ENCODE measurements at places on chromosomes 7 and 10. TPM values are rescaled to one million over a fixed set of nuclear protein-coding genes. Genes with fewer than 3 reads are reported as not detected.
A peak's percentile ranks its signal among the peaks of the same experiment; 100 is the strongest.

Gene PNLIPRP2
- 0.78 TPM for total RNA-seq

Gene EPDR1
- 2.7 TPM for total RNA-seq

Gene GRID1
- 0.38 TPM for total RNA-seq

- no peak for DNase-seq
- no peaks in the 10 kb centered on the region for H3K36me3 ChIP-seq
- no peak overlapping the region for H3K27ac ChIP-seq
- peaks cover 54% of the 10 kb centered on the region for H3K27me3 ChIP-seq
Measured at GRCh38 chr10:15485684-15486316, 114.7 kb upstream of the FAM171A1 start.

GRCh38 chr7:45073786-45074527 is 14.8 kb downstream of the NACAD start:
- peaks cover 59% of the 10 kb centered on the region for H3K36me3 ChIP-seq
- no peak overlapping the region for H3K27ac ChIP-seq
- H3K4me1 ChIP-seq: no peaks in the 10 kb centered on the region
- no peaks in the 10 kb centered on the region for H3K27me3 ChIP-seq
- no peak for DNase-seq

DNA sequence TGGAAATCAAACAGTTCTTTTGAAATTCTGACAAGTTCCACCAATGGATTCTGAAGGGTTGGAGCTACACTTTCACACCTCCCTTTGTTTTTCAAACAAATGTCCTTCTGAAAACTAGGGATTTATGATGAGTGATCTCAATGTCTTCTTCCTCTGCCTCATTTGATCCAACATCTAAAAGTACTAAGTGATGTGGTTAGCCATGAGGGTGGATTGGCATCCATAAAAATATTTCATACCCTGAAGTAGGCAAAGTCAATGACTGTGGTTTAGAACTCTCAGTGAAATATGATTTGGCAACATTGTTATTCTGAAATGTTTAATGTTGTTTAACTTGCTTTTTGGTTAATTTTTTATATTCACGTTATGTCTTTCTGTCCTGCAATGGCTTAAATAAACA is 136.9 kb downstream of the MBL2 start:
- DNase-seq: no peak
- H3K4me1 ChIP-seq: no peaks in the 10 kb centered on the region
- no peak overlapping the region for H3K27ac ChIP-seq
- no peaks in the 10 kb centered on the region for H3K27me3 ChIP-seq
- H3K4me3 ChIP-seq: no peak overlapping the region

GRCh38 chr10:71138166-71138830 is 74.1 kb upstream of the UNC5B start:
- no peaks in the 10 kb centered on the region for H3K27me3 ChIP-seq
- H3K27ac ChIP-seq: no peak overlapping the region
- H3K36me3 ChIP-seq: no peaks in the 10 kb centered on the region
- peaks cover 9% of the 10 kb centered on the region for H3K4me1 ChIP-seq
- no peak overlapping the region for H3K4me3 ChIP-seq

DNA sequence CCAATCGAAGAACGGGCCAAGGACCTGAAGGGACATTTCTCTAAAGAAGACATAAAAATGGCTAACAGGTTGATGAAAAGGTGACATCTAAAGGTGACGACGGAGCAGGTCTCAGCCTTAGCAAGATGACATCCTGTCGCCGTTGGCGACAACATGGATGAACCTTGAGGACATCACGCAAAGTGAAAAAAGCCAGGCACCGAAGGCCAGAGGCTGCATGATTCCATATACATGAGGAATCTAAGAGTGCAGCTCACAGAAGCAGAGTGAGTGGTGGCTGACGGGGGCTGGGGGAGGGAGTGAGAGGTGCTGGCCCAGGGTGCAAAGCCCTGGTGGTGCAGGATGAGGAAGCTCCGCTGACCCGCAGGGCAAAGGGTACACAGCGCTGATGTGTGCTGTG is 34.1 kb upstream of the NKX6-2 start:
- no peaks in the 10 kb centered on the region for H3K27me3 ChIP-seq
- no peaks in the 10 kb centered on the region for H3K4me1 ChIP-seq
- no peaks in the 10 kb centered on the region for H3K36me3 ChIP-seq
- H3K27ac ChIP-seq: no peak overlapping the region
- no peak overlapping the region for H3K4me3 ChIP-seq

- no peaks in the 10 kb centered on the region for H3K27me3 ChIP-seq
- H3K4me3 ChIP-seq: peak within 1 kb of the TSS; percentile 94
- H3K27ac ChIP-seq: peak within 1 kb of the TSS; percentile 99
- DNase-seq: no peak
- peaks cover under 1% of the 10 kb centered on the region for H3K36me3 ChIP-seq
- no peaks in the 10 kb centered on the region for H3K4me1 ChIP-seq
Measured at GRCh38 chr7:155003092-155003375, at the start of gene PAXIP1. Gene PAXIP1, minus strand, starts transcription at chr7:155003124. Its CDS starts 195 bp downstream, at chr7:155002929.
